ENCODE measurements at places on chromosomes 7 and 10.

DNA sequence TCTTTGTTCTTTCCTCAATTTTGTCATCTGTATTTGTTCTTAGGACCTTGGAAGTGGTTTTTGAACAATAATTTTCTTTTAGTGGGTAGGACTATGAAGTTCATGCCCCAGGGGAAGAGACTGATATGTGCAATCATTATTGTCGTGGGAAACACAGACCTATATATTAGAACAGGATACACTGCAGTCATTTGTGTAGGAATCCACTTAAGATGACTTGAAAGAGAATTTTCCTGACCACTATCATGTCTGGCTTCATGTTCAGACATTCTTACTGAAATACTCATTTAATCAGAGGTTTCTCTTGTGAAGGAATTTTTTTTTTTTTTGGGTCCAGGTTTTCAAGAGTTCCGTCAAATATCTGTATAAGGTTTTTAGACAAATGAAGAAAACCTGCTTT, 163.6 kb downstream of the SUGCT start:
- DNase-seq, result no peak

GRCh38 chr7:2606539-2606936, 25.2 kb upstream of the TTYH3 start:
- no peak for DNase-seq

DNA sequence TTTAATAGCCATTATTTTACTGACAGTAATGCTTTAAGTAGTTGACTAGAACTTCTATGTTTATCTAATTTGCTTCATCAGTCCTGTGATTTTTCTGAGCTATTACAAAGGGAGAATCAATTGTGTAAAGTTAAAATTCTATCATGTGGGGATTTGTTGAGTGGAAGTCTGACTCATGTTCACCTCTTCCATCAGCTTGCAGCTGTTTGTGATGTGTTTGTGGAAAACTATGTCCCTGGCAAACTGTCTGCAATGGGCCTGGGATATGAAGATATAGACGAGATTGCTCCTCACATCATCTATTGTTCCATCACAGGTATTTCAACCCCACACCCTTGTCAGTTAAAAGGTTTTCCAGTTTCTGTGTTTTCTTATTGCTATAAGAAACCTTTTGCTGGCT, 59.9 kb downstream of the SUGCT start:
- peak; percentile 48 for DNase-seq

- DNase-seq, result no peak
Observed at GRCh38 chr10:114831186-114831867, 9.7 kb downstream of the FHIP2A start.

- peak; percentile 90 for DNase-seq
Observed at GRCh38 chr10:73495226-73495883, 469 bp downstream of the PPP3CB start.

DNA sequence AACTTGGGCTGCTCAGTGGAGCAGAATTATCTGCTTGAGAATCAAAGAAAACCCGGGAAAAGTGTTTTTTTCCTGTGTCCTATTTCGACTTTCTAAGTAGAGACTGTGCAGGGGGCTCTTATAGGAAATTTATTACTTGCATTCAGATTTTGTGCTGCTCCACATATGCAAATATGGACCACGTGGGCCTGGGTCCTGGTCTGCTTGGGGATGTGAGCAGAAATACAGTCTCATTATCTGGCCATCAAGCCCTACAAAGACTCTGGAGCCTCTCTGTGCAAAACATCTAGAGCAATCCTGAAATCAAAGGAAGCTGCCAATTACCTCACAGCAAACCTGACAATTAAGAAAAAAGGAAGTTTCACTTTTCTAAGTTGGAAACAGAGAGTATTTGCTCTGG, 216.9 kb downstream of the LRMDA start:
- no peak for DNase-seq

GRCh38 chr7:74476626-74477025, 22.9 kb downstream of the GTF2IRD1 start:
- no peak for DNase-seq

DNA sequence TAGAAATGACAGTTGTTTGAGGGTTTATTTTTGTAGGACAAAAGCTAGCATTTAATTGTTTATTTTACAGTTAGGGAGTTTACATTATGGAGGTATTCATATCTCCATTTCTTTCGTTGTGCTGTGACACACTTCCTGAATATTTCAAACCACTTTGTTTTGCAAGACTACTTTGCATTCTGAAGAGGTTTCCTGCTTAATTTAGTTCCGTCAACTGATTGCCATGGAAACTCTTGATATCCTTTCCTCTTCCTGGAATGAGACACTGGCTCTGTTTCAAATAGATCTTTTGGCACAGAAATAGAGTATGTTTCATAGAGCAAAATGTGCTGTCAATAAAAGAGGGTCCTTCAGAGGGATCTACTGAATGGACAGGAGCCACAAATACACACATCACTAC, 159.5 kb upstream of the AGR3 start:
- DNase-seq, result peak; percentile 97

GRCh38 chr10:128727114-128727513, 600.9 kb upstream of the MKI67 start:
- DNase-seq, result no peak

GRCh38 chr7:27199849-27200760, at the start of gene HOXA13:
Gene HOXA13, minus strand, starts transcription at chr7:27200091. Its CDS starts 14 bp downstream, at chr7:27200077.
- peak; percentile 59 for DNase-seq

DNA sequence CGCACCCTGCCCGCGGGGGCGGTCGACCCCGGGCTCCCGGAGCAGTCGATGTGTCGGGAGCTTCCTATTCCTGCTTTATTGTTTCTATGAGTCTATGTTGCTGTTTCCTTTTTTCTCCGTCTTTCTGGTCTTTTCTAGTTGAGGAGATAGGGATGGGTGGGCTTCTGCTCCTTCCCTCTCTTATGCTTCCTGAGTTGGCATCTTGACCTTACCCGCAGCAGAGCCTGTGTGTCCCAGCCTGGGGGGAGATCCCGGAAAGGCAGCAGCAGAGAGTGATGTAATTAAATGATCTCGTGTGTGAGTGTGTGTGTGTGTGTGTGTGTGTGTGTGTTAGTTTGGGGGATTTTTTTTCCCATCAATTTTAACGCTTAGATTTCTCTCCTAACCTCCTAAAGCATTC, 486 bp upstream of the SORCS1 start:
- DNase-seq, result no peak

DNA sequence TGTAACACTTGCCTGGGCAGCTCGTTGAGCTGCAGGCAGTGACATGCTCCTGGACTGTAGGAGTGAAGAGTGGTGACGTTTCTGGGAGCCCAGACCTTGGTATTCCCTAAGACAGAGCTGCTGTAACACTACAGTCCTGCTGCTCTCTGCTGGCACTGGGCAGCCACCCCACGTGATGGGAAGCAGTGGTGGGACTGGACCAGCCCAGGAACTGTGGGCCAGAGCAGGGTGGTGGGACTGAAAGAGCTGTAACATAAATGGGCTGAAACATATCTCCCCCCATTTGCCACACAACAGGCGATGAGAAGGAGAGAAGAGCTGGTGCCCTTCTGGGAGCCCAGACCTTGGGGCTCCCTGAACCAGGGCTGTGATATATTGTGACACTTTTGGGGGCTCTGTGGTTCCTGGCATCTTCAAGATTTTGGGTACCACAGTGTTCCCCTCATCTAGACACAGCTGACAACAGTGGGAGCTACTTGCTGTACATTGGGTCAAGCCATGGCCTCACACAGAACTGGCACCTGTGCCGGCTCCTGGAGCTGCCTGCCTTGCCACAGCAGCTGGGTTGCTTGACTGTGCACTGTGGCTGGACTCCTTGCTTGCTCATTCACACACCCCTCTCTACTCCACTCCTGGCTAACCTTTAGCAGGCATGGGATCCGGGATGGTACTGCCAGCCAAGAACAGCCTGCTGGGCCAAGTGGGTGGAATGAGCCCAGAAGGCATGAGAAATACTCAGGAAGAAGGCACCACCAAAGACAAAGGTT, 161.3 kb upstream of the PCDH15 start:
- DNase-seq, result no peak

- DNase-seq, result peak; percentile 12
Observed at GRCh38 chr7:130463553-130464434, 23.0 kb upstream of the CEP41 start.

- DNase-seq, result peak; percentile 10
Observed at GRCh38 chr10:22737587-22737986, 23.2 kb upstream of the PIP4K2A start.

- DNase-seq, result no peak
Observed at GRCh38 chr10:89095701-89096391, 105.2 kb downstream of the FAS start.

- no peak for DNase-seq
Observed at GRCh38 chr7:80768756-80769155, 130.3 kb downstream of the CD36 start.

- DNase-seq, result peak; percentile 85
Observed at GRCh38 chr7:28922624-28923331, 35.4 kb downstream of the TRIL start.

GRCh38 chr7:36023033-36023560, 130.0 kb upstream of the EEPD1 start:
- DNase-seq, result no peak

DNA sequence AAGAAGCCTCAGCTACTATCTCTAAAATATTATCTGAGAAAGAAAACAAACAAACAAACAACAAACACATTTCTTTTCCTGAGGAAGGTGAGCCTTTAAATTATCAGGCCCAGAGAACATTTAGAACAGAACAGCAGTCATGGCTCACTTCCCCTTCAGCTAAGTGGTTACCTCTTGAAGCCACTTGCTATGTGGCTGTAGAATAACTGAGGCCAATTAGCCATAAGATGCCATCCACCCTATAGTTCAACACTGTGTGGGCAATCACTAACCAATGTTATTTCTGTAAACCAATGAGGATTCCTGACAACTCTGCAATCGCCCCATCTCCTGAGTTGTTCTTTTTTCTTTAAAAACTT, 3.7 kb upstream of the UPP1 start:
- DNase-seq, result no peak

DNA sequence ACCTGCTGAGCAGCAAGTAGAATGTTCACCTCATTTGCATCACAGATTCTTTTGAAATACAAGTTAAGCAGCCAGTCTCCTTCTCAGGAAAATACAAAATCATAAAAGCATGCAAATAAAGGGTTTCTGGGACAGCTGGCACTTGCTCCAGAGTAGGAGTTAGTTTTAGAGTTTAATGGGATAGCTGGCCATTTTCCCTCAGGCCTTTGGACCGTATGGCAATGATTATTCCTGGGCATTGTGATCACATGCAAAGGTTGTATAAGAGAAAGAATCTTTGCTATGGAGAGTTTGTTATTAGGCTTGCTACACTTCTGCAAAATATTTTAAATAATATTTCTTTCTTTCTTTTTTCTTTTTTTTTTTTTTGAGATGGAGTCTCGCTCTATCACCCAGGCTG, 240.8 kb downstream of the CDK14 start:
- DNase-seq, result no peak

DNA sequence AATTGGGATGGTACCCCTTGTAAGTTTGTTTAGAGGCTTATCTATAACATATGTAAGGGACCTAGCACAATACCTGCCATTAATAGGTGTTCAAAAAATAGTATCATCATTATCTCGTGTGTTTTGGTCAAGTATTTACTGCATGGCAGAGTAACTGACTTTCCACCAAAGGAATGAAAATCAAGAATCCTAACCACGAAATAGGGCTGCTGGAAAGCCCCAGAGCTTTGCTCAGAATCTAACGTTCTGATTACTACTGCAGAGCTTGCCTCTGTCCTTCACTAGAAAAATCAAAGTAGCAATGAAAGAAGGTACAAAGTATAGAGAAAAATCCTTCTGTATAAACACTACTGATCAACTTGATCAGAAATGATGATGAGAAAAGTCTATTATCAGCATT, 34.9 kb downstream of the DCLRE1C start:
- DNase-seq, result no peak

DNA sequence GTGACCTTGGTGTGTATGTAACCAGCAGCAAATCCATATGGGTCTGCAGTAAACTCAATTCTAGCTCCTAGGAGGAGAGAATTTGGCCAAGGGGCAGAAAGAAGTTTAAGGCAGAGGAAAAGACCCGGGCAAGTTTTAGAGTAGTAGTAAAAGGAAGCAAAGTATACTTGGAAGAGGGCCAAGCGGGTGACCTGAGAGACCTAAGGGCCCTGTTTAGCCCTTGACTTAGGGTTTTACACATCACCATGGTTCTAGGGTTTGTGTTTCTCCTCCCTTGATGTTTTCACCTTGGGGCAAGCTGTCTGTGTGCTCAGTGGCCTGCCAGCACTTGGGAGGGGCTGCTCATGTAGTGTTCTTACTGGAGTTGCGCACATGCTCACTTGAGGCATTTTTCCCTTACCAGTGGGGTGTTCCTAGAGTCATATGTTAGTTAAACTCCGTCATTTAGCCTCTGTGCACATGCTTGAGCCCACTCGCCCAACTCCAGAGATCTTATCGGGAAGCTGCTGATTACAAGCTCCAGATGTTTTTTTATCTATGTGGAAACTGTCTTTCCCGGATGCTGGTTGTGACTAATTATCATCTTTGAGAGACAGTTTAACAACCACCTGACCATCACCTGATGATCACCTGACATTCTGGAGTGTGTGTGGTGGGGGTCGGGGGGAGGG, 137.6 kb upstream of the PRSS1 start:
- no peak for DNase-seq

DNA sequence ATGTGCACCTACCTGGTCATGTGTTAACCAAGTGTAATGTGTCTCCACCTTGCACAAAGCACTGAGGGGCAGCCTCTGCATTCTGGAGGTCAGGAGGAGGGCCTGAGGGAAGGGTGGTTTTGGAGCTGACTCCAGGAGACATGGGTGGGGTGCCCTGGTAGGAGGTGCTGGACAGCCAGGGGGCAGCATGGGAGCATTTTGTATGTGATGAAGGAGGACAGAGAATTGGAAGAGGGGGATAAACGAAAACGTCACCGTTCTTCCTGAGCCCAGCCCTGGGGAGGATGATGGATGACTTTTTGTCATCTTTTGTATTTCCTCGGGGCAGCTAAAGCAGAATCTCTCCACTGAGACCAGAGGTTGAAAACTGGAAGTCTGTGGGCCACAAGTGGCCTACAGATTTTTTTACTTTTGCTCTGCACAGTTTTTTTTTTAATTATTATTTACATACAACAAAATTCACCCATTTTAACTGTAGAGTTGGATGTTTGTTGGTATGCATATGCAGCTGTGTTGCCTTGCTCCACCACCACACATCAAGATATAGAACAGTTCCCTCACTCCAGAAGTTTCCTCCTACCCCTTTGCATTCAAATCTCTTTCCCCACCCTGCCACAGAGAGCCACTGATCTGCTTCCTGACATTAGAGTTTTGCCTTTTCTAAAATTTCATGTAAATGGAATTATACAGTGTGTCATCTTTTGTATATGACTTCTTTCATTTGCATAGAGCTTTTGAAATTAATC, 242.5 kb downstream of the VTI1A start:
- peak; percentile 22 for DNase-seq

- DNase-seq, result no peak
Observed at GRCh38 chr10:5910323-5911100, 20.5 kb downstream of the FBH1 start.

Data from dermis microvascular lymphatic vessel endothelial cell (primary cell).